Stimulated activated CD4-positive, alpha-beta T cell treated with anti-CD3 and anti-CD28 coated beads, Interleukin-15, amount 100 ng/mL, for 1 hour (primary cell): ENCODE measurements at places on chromosomes 16 and 17.

DNA sequence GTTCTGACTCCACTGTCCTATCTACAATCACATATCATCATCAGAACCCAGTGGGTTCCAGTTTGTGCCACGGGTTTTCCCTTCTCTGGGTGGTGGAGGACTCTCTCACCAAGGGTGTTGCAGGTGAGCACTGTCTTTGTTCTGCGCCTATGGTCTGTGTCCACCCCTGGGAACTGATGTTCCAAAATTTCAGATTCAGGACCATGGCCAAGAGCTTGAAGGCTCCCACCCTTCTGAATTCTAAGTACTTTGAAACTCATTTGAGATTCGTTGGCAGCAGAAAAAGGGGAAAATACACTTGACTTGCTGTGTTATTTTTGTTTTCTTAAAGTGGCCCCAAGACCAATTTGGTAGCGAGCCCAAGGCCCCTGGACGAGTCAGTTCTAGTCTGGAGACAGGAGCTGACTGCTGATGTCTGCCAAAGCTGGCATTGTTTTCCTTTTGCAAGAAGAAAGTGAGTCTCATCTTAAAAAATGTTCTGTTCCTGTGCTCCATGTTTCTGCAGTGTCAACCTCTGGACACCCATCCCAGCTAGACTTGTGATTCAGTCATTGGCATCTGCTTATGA, 310.9 kb downstream of the HAPSTR1 start:
- no peak for DNase-seq

GRCh38 chr16:30996324-30996984, 11.4 kb downstream of the HSD3B7 start:
- no peak for DNase-seq

DNA sequence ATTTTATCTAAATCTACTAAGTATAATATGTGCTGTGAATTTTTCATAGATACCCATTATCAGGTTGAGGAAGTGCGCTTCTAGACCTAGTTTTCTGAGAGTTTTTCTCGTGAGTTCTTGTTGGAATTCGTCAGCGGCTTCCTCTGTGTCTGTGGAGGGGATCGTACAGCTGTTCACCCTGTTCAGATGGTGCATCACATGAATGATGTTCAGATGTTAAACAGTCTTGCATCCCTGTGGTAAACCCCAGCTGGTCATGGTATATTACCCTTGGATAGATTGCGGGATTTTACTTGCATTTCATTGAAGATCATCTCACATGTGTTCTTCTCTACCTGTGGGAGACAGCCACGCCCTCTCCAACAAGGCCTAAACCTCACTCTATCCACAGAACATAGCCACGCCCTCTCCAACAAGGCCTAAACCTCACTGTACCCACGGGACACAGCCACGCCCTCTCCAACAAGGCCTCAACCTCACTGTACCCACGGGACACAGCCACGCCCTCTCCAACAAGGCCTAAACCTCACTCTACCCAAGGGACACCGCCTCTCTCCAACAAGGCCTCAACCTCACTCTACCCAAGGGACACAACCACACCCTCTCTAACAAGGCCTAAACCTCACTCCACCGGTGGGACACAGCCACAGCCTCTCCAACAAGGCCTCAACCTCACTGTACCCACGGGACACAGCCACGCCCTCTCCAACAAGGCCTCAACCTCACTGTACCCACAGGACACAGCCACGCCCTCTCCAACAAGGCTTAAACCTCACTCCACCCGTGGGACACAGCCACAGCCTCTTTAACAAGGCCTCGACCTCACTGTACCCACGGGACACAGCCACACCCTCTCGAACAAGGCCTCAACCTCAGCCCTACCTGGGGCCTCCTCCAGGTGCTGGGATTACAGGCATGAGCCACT, 180.2 kb upstream of the CHMP6 start:
- no peak for DNase-seq

- DNase-seq = no peak
These were observed 2338.4 kb downstream of the TP53TG3F start for GRCh38 chr16:35797811-35798210.

DNA sequence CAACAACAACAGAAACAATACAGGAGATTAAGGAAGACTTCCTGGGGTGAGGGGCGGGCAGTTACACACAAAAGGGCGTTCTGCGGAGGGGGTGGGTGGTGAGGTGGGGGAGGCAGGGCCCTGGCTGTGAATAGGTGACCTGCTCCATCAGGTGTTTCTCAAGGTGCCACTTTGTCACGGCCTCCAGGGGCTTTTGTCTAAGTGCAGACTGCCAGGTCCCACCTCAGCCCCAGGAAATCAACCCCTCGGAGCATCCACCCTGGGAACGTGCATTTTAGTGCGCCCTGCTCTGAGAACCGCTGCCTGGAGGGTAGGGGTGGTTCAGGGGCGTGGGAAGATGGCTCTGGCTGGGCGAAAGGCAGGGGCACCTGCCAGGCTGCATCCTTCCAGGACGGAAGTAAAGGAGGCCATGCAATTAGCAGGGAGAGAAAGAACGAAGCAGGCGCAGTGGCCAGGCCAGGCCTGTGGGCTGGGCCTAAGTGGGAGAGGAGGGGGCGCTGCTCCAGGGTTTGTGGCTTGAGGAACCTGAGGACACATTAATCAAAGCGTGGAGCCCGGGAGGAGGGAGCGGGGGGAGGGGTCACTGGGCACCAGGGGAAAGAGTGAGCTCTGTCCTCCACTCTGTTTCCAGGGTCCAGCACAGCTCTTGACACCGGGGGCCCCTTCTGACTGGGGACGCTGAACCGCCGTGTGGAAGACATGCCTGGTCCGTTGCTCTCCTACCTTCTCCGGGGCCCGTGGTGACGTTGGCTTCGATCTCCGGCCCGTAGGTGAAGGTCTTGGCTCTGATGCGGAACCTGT, 49.4 kb upstream of the CDC42EP4 start:
- no peak for DNase-seq

DNA sequence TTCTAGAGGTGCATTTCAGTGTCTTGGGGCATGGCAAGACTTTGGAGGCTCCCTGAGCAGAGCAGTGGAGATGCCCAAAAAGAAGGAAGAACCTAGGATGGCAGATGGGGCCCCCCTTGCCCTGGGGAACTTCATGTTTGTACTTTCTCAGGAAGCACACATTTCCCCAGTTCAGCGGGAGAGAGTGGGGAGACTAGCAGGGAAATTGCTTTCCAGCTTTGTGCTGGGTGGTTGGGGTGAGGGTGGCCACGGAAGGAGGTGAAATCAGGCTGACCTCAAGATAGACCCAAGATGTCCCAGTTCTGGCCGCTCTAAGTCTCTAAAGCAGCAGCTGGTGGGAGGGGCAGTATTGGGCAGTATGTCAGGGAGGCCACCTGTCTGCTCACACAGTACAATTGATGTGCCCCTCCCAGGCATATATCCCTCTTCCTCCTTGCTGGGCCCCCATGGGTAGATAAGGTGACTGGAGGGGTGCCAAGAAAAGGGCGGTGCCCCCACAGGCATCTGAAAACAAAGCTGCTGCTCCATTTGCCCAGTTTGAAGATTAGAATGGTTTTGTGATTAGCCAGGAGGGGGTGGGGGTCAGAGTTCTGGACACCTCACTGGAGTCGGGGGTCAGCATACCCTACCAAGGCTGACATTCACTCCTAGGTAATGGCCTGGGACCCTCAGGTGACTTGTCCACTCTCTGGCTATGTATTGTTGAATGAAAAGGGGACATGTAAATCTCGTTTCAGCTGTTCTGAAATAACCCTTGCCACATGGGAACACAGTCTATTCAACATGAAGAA, 17.1 kb upstream of the NAGLU start:
- no peak for DNase-seq

- no peak for DNase-seq
These were observed 273.9 kb upstream of the MAF start for GRCh38 chr16:79874391-79874790.

- DNase-seq = no peak
These were observed 79.5 kb downstream of the SLC6A2 start for GRCh38 chr16:55735120-55735781.

- no peak for DNase-seq
These were observed 34.9 kb upstream of the RGS9 start for GRCh38 chr17:65102235-65102634.

DNA sequence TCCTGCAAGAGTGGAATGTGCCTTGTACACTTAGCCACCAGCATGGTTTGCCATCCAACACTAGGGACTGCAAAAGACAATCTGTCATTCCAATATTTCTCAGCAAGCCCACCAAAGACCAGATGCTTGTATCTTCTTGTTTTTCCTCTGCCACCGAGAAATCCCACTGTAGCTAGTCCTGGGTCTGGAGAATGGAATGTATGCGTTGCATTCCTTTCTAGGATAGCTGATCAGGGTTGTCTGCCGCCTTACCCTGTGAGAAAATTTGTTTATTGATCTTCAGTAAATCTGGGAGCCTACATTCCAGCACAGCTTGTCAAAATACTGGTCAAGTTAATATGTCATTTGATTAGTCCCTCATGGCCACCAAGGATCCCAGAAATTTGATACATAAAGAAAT, 28.1 kb upstream of the ADAMTS18 start:
- DNase-seq = no peak

DNA sequence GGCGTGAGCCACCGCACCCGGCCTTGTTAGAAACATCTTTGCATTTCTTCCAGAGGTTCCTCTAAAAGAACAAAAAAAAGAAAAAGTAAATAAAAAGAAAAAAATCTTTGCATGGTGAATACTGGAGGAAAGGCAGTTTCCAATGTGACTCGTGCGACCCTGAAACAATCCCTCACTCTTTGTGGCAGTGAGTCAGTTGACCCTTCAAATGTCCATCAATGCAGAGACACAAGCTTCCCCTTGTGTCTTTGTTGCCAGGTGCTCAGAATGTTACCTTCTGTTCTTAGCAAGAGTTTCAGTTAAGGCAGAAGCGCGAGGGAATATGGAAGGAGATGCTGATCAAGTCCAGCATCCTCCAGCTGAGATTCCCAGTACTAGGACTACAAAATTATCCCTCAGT, 16.4 kb downstream of the CACNG4 start:
- DNase-seq = no peak

- DNase-seq = no peak
These were observed 45.2 kb upstream of the KPNB1 start for GRCh38 chr17:47604598-47604927.

DNA sequence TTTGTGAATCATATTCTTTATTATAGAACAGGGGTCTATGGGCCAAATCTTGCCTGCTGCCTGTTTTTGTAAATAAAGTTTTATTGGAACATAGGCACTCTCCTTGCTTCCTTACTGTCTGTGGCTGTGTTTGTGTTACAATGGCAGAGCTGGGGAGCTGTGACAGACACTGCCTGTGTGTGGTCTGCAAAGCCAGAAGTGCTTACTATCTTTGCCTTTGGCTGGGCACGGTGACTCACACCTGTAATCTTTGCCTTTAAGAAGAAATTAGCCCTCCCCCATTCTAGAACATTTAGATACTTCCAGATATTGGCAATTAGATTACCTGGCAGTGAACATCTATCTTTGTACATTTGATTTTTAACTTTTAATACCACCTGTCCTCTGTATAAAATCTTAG, 308.3 kb downstream of the FOXL1 start:
- no peak for DNase-seq

GRCh38 chr16:57786632-57787518, 15.4 kb downstream of the KIFC3 start:
- no peak for DNase-seq

GRCh38 chr16:67526149-67526791, 2.4 kb upstream of the RIPOR1 start:
- DNase-seq = no peak

DNA sequence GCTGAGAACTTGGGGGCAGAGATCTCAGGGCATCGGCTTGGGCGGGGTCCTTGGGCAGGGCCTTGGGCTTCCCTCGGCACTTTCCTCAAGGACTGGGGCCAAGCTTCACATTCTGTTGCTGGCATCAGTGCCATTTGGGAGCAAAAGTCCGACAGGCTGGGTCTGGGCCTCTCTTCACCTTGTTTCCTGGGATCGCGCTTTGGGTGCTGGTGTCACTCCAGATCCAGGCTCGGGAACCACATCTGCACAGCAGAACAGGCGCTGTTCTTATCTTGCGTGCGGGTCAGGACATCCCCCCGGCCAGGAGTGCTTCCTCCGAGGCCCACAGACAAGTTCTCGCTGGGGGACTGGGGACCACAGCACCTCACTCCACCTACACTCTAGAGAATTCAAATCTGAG, 31.1 kb upstream of the CDH15 start:
- no peak for DNase-seq

DNA sequence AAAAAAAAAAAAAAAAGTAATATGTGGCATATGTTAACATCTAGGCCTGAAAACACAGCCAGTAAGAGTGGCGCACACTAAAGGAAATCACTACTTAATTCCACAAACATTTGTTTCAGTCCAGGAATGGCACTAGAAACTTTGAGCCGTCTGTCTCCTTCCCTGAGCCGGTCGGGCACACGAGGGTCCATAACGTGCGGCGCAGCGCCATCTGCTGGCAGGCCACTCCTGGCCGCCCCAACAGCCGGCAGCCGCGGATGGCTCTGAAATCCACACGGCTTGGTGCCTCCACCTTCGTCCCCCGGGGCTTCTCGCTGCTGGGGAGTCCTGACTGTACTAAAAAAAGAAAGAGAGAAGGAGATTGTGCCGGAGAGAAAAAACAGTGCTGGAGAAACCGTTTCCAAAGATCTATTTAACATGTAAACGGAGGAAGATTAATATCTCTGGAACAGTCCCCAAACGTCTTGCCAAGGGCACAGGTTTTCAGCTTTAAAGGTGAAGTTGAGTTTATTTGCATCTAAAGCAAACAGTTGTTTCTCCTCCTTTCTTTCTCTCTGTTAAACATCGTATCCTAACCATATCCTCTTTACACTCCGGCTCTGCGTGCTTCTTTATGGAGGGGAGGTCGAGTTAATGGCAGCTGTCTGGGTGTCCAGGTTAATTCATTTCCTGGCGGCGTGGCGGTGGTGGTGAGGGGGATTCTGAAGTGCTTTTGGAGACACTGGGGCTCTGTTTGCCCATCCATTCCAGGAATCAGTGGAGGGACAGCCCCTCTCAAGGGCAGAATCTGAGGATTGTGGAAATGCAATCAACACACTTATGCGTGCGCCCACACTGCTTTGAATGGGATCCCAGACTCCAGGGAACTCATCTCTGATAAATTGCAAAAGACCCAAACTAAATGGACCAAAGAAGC, 611.3 kb upstream of the SALL1 start:
- no peak for DNase-seq

DNA sequence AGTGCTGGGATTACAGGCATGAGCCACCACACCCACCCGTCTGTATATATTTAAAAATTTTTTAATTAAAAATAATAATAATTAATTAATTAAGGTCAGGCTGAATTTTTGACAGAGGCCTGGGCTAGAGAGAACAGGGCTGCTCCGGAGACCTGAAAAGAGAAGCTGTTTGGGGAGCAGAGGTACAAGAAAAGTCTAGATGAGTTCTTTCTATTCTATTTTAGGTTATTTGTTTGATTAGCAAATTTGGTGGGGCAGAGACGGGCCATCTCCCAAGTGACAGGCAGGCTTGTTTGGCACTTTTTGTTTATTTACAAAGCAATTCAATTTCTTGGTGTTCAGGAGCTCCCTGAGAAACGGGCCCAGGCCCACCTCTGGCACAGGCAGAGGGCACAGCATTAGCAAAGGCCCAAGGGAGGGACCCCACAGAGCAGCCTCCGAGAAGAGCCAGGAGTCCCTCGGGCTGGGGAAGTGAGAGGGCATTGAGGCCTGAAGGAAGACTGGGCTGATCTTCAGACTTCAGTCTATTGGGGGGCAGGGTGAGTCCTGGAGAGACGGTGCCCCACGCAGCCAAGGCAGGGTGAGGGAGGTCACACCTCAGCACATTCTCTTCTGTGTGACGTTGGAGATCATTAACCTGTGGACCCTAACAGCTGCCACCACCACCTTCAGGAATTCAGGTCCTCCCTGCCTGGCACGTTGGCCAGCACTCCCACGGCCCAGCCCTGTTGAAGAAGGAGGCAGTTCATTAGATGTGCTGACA, 10.8 kb upstream of the RIPOR1 start:
- DNase-seq = no peak

GRCh38 chr17:61310590-61310989, 89.1 kb upstream of the TBX2 start:
- no peak for DNase-seq
